Stimulated activated naive CD8-positive, alpha-beta T cell treated with anti-CD3 and anti-CD28 coated beads, Interleukin-15, amount 100 ng/mL, for 72 hours (primary cell): ENCODE measurements at places on chromosomes 7 and 10.

- no peak for DNase-seq
Observed at GRCh38 chr10:104122225-104123107, 495 bp downstream of the SFR1 start.

GRCh38 chr10:60769406-60769805, 8.9 kb upstream of the CDK1 start:
- no peak for DNase-seq

- DNase-seq: no peak
Observed at GRCh38 chr10:27504808-27505460, 830 bp downstream of the RAB18 start.

DNA sequence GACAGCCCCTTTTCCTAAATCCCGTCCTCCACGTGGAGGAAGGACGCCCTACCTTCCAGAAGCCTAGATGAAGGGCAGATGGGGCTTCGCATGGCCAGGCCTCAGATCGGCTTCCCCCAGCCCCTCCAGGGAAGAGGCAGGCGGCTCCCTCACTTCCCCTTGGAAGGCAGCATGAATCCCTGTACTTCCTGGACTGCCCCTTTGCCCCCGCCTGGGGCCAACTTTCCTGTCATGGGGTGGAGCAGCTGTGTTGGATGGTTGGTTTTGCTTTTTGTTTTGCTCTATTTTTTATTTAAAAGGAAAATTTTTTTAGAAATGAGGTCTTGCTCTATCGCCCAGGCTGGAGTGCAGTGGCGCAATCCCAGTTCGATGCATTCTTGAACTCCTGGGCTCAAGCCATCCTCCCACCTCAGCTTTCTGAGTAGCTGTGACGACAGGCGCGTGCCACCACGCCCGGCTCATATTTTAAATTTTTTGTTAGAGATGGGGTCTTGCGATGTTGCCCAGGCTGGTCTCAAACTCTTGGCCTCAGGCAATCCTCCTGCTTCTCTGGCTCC, 27.2 kb downstream of the GTF2IRD1 start:
- DNase-seq: no peak
